Mucosa of gallbladder (tissue), 1 donor: ENCODE measurements at places on chromosomes 2 and 18. TPM values are rescaled to one million over a fixed set of nuclear protein-coding genes. Genes with fewer than 3 reads are reported as not detected.

Gene CNTNAP5
- total RNA-seq, result 31.7 TPM

Gene NLRC4
- total RNA-seq, result 1.9 TPM

Gene GALR1
- 0.09 TPM for total RNA-seq

Gene GREB1L
- total RNA-seq, result 0.40 TPM

Gene DGUOK
- 45.4 TPM for total RNA-seq

Gene TMEM200C
- 6.1 TPM for total RNA-seq

Gene QPCT
- total RNA-seq, result 7.9 TPM

Gene LCT
- not detected for total RNA-seq

Gene KCNIP3
- 24.3 TPM for total RNA-seq

Gene PLEK
- total RNA-seq, result 9.4 TPM

Gene NETO1
- total RNA-seq, result not detected

Gene GAD1
- not detected for total RNA-seq

Gene ALK
- 0.20 TPM for total RNA-seq

Gene KCNK3
- 9.1 TPM for total RNA-seq

Gene REG3A
- total RNA-seq, result 2.9 TPM

Gene LDLRAD4
- total RNA-seq, result 51.0 TPM

Gene AFF3
- 9.1 TPM for total RNA-seq

Gene NEUROD1
- not detected for total RNA-seq

Gene FZD7
- total RNA-seq, result 10.4 TPM

Gene UGT1A9
- 1.3 TPM for total RNA-seq

Gene MRPL33
- 78.5 TPM for total RNA-seq

Gene ALPG
- not detected for total RNA-seq

Gene INHA
- 0.37 TPM for total RNA-seq

Gene LYG2
- not detected for total RNA-seq

Gene VWA3B
- 0.58 TPM for total RNA-seq

Gene CELF4
- 3.8 TPM for total RNA-seq
